DMS53 (cell line): ENCODE measurements at places on chromosomes 4 and X.

DNA sequence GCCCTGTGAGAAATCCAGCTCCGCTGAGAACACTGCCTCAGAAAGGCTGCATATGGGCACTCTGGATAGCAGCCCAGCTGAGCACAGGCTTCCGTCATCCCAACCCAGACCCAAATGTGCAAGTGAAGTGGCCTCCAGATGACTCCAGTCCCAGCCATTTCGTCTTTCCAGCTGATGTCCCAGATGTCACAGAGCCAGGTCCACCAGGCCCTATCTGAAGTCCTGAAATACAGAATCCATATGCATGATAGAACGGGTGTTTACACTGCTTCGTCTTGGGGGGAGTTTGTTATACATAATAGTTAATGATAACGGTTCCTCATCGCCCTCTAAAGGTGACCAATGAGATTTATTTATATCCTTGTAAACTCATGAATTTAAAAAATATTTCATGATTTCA, 72.6 kb upstream of the TRIM2 start:
- DNase-seq = no peak

GRCh38 chr4:114178392-114178791, 198.9 kb upstream of the ARSJ start:
- DNase-seq = no peak

GRCh38 chrX:46547857-46548256, 2.6 kb upstream of the ZNF674 start:
- no peak for DNase-seq

- no peak for DNase-seq
Observed at GRCh38 chr4:182600856-182601255, 316.3 kb downstream of the DCTD start.

DNA sequence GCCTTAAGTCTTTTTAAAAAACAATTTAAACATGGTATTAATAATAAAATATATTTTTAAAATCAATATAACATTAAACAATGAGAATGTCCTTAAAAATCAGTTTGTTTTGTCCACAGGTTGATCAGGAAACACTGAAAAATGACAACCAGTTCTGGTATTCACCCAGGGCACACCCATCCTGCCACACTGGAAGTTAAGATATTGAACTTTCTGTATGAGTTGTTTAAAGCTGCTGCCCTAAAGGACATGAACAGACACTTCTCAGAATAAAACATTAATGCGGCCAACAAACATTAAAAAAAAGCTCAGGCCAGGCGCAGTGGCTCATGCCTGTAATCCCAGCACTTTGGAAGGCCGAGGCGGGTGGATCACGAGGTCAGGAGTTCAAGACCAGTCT, 15.0 kb upstream of the HOPX start:
- DNase-seq = no peak

DNA sequence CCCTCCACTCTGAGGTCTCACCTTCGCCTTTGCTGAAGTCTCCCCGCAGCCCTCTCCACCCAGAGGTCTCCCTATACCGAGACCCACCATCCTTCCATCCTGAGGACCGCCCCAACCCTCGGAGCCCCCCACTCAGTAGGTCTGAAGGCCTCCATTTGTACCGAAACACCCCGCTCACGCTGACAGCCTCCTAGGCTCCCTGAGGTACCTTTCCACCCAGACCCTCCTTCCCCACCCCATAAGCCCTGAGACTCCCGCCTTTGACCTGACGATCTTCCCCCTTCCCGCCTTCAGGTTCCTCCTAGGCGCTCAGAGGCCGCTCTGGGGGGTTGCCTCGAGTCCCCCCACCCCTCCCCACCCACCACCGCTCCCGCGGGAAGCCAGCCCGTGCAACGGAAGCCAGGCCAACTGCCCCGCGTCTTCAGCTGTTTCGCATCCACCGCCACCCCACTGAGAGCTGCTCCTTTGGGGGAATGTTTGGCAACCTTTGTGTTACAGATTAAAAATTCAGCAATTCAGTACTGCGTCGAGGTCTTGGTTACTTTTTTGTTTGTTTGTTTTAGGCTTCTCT, 5.0 kb downstream of the SOD3 start:
- DNase-seq = no peak

DNA sequence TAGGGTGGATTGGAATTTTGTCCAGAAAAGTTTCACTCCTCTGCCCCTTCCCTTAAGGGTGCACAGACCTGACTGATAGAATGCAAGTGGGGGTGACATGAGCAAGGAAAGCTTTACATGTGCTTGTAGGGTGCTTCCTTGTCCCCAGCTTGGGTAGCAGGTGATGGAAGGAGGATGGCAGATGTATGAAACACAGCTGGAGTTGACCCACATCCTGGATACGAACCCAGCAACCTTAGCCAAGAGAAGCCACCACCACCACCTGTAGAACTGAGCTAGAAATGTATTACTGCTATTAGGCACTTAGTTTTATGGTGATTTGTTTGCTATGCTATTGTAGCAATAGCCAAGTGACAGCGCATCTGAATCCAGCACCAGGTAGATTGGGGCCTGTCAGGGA, 227.4 kb downstream of the HS3ST1 start:
- no peak for DNase-seq

DNA sequence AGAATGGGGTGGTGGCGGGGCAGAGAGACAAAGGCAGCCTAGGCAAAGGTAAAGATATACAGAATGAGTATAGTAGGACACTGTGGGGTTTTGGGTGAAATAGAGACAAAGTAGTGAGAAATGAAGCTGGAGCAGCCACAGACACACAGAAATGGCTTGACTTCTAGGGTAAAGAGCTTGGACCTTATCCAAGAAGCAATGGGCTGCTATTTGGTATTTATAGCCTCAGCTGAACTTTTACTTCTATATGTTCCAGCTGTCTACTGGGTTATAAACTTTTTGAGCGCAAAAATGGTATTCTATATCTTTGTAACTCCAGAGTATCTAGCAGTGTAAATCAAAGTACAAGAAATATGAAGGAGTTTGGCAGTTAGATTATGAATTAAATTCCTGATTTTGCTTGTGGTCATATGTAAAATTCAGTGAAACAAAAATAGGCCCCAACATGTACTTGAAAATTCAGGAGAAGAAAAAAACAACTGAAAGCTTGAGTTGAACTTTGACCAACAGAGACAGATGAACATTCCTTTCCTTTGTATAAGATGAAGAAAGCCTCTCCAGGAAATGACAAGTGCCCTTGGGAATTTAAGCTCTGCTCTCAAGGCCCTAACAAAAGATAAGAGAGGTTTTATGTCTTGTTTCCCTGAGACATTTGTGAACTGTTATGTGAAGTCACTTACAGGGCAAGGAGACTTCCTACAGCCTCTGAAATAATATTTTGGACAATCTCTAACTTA, 354.1 kb downstream of the CHIC1 start:
- no peak for DNase-seq

- no peak for DNase-seq
Observed at GRCh38 chr4:112029771-112030171, 115.5 kb upstream of the FAM241A start.

GRCh38 chr4:85078016-85078415, 111.5 kb upstream of the WDFY3 start:
- no peak for DNase-seq

GRCh38 chr4:82381661-82382296, 8.0 kb upstream of the HNRNPD start:
- no peak for DNase-seq

- DNase-seq = no peak
Observed at GRCh38 chrX:120486786-120487185, 17.7 kb upstream of the LAMP2 start.

DNA sequence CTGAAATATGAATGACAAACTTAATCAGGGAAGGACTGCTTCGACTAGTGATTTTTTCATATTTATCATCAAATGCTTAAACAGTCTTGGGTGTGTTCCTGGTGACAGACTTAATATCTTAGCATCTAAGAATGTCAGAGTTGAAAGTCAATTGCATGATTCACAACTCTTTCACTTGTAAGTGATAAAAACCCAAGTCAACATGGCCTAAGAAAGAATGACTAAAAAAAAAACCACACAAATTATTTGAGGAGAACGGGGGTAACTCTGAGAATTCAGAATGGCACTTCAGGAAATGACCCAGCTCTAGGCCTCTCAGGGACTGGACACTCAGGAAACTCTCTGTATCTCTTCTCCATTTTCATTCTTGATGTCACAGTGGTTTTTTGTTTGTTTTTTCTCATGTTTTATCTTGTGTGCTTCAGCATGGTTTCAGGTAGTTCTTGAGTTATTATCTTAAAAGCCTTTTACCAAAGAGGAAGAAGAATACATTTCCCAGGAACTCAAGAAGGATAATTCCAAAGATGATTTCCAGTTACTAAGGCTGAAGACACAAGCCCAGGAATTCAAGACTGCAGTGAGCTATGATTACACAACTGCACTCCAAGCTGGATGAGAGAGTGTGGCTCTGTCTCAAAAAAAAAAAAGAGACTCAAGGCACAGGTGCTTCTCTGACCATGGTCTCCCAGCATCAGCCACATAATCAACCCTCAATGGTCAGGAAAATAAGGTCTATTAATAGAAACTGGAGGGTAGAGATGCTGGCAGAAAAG, 1697.8 kb upstream of the IGFBP7 start:
- no peak for DNase-seq

GRCh38 chr4:8286719-8287342, 17.3 kb downstream of the HTRA3 start:
- DNase-seq = no peak

GRCh38 chr4:100983426-100983825, 363.9 kb downstream of the PPP3CA start:
- DNase-seq = no peak

DNA sequence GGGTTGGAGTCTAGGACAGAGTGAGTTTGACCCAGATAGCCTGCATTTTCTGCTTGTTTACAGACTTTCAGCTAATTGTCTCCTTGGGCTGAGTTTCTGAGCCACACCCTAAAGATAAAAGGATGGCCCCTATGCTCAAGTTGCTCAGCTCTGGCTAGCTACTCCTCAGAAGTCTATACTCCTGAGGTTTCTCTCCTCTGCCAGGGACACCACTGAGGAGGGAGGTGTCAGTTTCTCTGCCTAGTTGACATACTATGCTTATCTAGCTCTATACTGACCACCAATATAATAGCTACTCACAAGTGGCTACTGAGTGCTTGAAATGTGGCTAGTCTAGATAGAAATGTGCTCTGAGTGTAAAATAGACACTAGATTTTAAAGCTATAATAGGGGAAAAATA, 23.6 kb downstream of the HADH start:
- no peak for DNase-seq

- DNase-seq = peak; percentile 3
Observed at GRCh38 chrX:69073241-69073640, 92.0 kb downstream of the PJA1 start.

DNA sequence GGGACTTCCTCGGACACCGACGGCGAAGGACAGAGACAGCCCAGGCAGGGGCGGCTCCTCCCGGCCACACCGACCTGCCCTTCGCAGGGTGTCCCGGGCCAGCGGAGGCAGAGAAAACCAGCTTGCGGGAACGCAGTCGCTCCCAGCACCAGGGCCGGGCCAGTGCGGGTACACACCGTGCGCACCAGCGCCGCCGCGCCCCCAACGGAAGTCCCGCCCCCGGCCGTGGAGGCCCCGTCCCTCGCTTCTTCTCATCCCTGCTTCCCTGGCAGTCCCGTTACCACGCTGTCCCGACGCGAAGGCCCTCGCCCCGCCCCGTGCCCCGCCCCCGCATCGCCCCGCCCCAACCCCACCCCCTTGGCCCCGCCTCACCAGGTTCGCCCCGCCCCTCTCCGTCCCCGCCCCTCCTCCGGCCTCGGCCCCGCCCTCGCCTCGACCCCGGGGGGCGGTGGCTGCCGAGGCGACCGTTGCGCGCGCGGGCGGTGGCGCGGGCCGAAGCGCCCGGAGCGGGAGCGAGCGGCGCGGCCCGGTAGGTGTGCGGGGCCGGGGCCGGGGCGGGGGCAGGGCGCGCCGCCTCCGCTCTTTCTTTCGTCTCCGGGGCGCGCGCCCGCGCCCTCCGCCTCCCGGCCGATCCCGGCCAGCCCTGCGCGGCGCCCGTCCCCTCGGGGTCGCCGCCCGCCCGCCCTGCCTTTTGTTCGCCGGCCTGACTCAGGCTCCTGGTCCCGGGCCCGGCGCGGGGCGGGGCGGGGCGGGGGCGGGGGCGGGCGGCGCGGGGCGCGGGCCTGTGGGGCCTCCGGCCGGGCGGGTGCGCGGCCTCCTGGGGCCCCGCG, at the start of gene RGS12:
TSS of gene RGS12 (plus strand) at position 451 of the 830 bp plus-strand sequence. CDS start 23,150 bp downstream, outside the sequence.
- DNase-seq = peak; percentile 99

DNA sequence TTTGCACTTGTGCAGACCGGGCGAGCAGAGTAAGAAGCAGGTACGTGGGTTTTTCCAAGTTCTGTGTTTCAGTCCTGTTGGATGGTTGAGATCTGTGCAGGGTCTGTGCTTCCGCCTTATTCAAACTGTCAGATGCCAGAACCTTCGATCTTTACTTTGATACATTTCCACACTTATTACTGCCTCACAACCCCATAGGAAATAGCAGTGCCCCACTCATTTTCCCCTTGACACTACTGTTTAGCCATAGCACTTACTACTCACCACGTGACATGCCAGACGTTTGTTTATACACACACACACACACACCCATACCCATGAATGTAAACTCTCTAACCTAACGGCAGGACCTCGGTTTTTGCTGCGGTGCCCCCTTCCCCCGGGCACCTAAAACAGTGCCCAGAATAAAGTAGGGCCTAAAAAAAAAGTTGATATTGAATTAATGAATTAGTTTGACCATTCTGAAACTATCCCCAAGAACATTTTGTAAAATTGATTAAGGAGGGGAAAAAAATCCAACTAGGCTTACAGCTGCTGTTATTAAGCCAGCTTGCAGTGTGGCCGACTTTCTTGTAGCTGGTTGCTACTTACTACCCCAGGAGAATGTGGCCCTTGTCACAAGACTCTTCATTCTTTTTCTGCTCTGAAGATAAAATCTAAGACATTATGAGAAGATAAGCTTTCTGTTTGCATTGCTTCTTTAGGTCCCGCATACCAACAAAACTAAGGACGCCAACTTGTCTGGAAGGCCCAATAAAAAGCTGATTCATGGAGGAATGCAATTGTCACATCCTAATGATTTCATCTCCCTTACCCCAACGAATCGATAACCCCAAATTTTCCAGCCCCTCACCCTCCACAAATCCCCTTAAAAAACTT, 704 bp upstream of the SEPSECS start:
- peak; percentile 89 for DNase-seq

GRCh38 chrX:104742355-104742754, 176.4 kb downstream of the IL1RAPL2 start:
- peak; percentile 46 for DNase-seq

GRCh38 chr4:87029356-87029755, 94.5 kb downstream of the AFF1 start:
- no peak for DNase-seq

GRCh38 chr4:152655272-152656129, 24.3 kb downstream of the TMEM154 start:
- no peak for DNase-seq

DNA sequence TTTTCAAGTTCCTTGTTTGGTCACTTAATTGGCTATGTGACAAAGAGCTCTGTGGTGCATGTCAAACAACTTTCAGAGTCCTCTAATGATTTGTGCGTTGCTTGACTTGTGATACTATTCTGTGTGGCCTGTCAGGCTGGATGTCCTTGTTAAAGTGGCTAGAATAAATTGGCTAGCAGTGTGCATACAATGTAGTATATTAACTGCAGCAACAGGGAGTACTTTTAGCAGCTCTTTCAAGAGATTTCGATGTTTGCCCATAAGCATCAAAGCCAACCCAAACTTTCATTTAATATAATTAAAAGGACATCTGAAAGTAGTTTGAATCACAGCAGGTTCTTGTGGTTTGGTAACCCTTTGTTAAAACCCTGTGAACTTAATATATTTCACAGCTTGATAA, 718.9 kb downstream of the ADGRL3 start:
- no peak for DNase-seq
